ENCODE measurements at places on chromosomes 13 and 19.

DNA sequence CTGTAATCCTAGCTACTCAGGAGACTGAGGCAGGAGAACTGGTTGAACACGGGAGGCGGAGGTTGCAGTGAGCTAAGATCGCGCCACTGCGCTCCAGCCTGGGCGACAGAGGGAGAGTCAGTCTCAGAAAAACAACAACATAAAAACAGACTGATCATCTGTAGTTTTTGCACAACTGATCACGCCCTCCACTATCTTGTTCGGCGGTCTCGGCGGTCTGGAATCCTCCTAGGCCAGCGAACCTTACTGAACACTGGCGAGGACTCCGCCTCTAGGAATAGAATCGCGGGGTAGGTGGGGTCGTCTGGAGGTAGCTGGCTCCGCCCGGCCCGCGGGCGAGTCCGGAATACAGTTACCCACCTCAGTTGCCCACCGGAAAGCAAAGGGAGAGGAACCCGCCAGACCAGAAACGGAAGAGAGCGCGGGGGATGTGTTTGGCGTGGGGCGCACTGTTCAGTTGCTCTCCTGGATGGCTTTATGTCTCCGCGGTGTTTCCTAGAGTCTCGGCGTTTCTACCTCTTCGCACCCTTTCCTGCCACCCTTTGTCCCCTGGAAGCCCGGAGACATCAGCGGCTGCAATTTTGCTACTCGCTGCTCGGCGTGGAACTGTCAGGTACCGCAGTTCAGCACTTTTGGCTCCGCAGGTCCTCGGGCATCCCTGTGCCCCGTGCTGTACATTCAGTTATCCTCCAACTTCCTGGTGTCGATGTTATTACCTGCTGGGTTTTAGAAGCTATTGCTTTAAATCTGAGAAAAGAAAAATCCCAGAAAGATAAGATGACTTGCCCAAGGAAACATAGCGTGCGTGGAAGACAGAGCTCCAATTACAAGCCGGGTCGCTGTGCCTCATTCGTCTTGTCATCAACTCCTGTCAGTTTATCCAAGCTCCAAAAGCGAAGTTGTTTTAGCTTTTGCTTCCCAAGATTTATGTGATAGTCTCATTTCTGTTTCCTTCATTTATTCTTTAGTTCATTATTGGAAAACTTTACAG lies 24.9 kb upstream of the HNRNPA1L2 start:
- peak; percentile 67 for DNase-seq

GRCh38 chr19:485077-485476 lies 11.2 kb upstream of the MADCAM1 start:
- no peak for DNase-seq

DNA sequence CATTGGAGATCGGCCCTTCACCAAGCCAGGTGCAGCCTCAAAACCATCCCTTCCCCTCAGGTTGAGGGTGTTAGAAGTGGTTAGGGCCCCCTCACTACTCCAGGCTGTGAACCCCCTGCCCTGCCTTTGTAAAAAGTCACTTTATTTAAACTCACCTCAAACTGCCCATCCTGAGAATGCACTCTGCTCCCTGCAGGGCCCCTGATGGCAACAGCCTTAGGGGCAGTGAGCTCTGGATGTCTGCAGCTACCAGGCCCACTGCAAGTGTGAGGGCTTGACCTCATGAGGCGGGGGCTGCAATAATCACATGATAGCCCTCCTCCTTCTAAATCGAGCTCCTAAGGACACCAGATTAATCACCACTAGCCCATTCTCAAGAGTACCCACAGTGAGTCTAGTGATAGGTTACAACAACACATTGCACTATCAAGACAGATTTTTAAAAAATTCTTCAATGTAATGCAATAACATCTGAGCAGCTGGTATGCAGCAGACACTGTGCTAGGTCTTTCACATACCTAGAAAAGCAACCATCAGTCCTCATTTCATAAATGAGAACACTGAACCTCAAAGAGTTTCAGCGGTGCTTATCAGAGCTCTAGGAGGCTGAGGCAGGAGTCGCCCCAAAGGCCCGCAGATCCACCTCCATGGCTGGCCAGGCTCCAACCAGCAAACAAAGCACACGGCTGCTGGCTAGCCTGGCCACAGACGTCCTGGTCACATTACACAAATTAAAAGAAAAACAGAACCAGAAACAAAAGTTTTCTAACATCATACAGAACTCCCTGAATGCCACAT lies 26.0 kb downstream of the SLC7A1 start:
- DNase-seq = no peak

DNA sequence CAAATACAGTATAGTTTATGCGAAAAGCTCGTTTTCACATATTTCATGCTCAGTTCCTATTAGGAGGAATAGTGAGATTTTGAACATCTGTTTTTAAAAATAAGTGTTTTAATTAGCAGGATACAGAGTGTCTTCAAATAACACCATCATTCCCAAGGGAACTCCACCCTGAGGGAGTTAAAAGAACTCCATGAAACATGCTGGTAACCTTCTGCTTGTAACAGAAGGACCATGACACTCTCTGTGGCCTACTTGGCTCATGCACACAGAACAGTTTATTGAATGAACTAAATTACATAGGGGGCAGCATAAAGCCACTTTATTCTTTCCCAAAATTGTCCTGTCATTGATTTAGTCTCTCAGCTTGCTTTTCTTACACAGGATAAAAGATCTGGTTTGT lies 809.5 kb upstream of the SLITRK6 start:
- DNase-seq = no peak

- no peak for DNase-seq
Measured at GRCh38 chr19:23410155-23410554, 14.9 kb upstream of the ZNF91 start.

- DNase-seq = no peak
Measured at GRCh38 chr13:110262082-110262436, 44.9 kb downstream of the COL4A1 start.

DNA sequence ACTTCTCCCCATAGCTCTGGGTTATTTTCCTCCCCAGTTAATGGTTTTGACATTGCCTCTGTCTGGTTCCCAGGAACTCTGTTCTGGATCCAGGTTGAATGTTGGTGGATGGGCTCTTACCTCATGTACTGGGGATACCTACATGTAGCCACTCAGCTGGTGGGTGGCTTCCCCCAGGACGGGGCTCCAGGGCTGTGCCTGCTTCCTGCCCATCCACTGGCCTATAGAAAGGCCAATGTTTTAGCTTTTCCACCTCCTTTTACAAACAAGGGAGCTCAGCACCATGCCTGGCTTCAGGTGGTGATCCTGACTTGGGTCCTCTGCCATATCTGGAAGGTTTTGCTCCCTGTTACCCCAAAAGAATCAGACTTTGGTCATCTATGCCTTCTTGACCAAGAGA lies 120.2 kb downstream of the AKAP11 start:
- no peak for DNase-seq

DNA sequence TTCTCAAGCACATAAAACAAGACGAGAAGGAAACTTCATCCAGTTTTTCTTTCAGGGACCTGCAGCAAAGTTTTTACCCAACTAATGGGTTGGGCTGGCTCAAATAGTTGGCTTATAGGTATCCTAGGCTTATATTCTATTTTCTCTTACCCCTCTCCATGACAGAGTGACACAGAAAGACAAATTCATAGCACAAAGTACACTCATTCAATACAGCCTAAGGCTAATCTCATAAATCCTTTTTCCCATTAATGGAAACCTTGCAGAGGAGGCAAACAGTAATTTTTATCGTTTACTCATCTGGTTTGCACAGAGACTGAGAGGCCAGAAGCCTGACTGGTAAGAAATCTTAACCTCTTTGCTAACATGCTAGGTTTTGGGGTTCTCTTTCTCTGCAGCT lies 1589.9 kb downstream of the SLITRK1 start:
- no peak for DNase-seq

DNA sequence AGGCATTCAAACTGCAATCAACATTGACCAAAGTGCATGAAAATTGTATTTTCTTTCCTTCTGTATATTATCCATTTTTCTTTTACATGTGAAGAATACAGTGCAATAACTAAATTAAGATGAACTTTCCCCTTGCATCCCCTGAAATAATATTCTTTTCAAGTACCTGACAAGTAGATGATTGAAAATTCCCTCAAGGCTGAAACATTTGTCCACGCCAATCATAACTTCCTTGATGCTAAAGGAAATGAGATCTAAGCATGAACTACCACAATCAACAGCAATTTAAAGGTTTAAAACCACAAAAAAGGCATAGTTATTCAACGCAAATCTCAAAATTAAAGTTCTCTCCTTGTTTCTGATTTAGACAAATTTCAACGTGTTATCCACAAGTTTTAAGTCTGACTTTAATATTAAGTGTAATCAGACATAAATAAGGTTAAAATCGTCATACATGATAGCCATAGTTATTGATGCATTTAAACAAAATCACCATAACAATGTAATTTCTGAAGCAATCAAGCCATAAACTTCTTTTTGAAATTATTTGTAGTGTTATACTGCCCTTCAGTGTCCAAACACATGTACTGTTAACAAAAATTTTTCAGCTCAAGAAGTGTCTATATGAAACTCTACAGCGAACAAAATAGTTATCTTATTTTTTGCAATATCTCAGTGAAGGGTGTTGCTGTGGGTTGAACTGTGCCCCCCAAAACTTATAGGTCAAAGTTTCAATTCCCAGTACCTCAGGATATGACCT lies 169.5 kb downstream of the DCLK1 start:
- DNase-seq = no peak

- no peak for DNase-seq
Measured at GRCh38 chr13:111908981-111909380, 158.0 kb upstream of the SOX1 start.

GRCh38 chr19:7869910-7870511 lies 4.2 kb downstream of the PRR36 start:
- DNase-seq = no peak

DNA sequence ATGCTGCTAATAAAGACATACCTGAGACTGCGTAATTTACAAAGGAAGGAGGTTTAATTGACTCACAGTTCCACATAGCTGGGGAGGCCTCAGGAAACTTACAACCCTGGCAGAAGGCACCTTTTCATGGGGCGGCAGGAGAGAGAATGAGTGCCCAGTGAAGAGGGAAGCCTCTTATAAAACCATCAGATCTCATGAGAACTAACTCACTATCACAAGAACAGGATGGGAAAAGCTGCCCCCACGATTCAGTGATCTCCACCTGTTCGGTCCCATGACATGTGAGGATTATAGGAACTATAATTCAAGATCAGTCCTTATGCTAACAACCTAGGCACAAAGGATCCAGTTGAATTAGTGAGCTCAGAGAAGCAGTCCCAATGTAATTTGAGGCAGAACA lies 59.4 kb downstream of the GPC6 start:
- no peak for DNase-seq

DNA sequence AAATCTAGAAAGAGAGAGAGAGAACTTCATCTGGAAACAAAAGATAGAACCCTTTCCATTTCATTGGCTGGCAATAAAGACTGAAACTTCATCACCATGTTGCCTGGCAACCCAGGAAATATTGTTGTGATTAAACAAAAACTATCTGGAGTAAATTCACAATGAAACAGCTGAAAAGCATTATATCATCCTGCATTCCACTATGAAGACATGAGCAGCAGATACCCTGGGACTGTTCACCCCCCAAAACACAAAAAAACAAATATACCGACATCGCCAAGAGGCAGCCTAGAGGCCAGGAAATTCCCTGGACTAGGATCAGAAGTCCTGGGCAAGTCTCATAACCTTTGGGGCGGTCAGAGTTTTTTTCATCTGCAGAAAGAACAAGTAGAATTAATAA lies 158.3 kb downstream of the FOXO1 start:
- DNase-seq = no peak

GRCh38 chr13:46181840-46182490 lies at the start of gene LCP1:
TSS of gene LCP1 (minus strand) at chr13:46182177. CDS start at chr13:46159662, 22,515 bp downstream.
- DNase-seq = no peak

DNA sequence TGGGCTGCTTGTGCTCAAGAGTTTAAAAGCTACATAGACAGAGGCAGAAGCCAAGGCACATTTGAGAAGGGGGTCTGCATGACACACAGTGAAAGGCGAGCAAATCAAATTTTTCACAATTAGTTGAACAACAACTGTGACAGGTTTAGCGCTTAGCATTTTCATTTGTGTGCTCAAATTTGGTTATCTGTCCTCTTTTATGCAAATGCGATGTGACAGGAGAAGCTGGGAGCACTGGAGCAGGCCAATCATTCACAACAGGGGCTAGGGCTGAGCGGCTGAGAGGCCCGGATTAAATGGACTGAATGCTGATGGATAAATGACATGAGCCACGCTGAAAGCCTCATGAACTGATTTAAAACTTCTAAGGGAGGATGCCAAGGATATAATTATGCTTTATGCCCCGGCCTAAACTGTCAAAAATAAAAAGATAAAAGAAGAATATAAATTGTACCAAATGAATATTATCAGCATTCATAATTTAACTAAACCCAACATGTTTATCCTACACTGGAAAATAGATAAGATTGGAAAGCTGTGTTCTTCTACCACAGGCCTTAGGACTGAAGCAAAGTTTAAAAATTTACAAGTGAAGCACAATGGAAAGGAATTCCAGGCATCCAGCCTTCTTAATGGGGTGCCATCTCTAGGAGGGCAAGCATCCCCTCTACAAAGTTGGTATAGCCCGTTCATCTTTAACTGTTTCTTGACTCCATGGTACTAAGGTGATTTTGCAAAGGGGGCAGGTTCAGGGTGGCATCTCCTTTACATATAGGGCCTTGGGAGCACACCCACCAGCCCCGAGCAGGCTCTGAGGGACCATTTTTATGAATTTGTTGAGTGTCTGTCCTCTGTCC lies 117.9 kb downstream of the RBM26 start:
- no peak for DNase-seq

DNA sequence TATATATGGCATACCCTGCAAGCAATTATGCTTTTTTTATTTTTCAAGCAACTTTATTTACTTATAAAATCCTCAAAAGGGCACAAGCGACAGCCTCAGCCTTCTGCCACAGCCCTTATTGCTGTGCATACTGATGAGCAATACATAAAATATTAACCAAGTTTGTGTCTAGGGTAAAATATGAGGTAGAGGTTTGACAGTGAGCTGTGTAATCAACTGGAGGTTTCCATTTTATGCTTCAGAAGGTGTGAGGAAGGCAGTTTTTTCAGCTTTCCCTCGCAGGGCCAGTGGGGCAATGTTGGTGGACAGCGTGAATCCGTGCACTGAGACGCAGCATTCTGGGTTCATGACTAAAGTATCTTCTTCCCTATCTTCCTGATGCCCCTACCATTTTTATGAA lies 310.4 kb downstream of the IRS2 start:
- DNase-seq = no peak

DNA sequence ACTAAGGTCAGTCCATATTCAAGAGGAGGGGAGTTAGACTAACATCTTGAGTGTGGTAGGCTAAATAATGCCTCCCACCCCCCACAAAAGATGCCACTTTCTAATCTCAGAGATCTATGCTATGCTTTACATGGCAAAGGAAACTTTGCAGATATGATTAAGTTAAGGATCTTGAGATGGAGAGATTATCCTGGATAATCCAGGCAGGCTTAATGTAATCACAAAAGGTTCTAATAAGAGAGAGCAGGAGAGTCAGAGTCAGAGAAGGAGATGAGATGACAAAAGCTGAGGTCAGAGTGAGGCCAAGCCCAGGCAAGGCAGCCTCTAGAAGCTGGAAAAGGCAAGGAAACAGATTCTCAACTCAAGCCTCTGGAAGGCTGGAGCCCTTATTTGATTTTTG lies 1011.6 kb downstream of the PCDH9 start:
- no peak for DNase-seq
